ENCODE measurements at places on chromosomes 1 and 21.

GRCh38 chr1:65167586-65168242 lies 19.7 kb downstream of the AK4 start:
- DNase-seq: no peak

GRCh38 chr1:211527006-211527405 lies 35.0 kb upstream of the RD3 start:
- DNase-seq: no peak

GRCh38 chr1:38256072-38256471 lies 209.5 kb upstream of the POU3F1 start:
- no peak for DNase-seq

DNA sequence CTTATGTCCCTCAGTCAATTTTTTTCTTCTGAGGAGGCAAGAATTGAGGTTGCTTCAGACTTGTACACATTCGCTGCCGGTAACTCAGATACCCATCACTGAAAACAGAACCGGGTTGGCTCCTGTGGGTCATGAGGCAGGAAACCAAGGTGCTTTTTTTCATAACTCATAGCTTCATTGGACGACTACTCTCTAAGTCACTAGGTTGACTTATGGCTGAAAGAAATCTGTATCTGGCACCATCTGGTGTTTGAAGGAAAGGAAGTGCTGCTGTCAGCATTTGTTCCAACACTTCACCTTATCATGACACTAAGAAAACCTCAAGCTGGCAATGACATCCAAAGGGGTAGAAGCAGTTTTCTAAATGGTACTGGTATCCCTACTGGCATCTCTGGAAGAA lies 82.3 kb downstream of the TBX19 start:
- DNase-seq: no peak

GRCh38 chr1:61494000-61494399 lies 230.9 kb downstream of the TM2D1 start:
- no peak for DNase-seq

DNA sequence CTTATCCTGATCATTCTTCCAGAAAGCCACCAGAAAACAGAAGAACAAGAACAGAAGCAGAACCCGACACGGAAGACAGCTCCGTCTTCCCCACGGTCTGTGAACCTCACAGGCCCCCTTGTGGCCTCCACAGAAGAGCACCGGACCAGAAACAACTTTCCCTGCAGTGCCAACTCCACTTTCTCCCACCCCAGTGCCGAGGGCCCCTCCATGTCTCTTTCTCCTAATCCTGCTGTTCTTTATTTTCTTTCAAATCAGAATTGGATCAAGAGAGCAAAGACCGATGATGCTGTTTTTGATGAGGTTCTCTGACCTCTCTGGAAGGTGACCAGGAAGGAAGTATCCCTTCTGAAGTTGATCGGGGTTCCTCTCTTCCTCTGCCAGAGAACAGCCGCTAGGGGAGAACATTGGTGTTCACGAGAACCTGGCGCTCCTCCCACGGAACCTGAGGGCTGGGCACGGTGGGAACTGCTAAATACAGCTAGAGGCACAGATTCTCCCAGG lies 58.9 kb upstream of the CTTNBP2NL start:
- no peak for DNase-seq

DNA sequence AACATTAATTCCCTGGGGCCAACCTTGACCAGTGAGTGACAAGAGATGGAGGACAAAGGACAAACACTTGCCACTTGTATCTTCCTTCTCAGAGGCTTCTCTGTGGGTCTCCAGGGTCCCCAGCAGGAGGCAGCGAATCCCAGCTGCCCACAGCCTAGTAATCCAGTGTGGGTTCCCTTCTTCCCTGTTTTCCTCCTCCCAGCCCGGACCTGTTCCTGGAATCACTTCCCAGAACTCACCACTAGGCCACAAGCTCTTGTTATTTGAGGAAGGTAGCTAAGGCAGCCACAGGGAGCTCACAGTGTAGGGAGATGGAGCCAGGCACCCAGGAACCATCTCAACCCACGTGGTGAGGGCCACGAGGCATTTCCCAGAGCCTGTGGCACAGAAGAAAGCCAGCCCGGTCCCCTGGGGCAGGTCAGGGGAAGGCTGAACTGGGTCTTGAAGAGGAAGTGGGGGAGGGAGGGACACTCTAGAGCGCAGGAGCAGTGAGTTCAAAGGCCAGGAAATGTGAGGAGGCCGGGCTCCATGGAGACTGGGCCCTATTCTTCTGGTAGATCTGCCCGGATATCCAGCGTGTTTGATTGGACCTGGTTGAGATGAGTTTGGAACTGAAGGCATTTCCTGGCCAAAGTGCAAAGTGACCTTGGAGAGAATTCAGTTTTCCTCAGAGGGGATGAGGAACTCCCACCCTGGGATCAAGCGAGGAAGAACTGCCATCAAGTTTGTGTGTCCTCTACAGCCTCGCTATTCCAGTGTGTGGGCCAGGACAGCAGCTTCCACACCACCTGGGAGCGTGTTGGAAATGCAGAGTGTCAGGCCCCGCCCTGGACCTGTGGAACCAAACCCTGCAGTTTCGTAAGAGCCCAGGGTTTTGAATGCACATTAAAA lies 20.3 kb upstream of the C2CD2 start:
- no peak for DNase-seq

Measured in retina (tissue), 1 donor.